Omental fat pad (tissue), 4 donors: ENCODE measurements at places on chromosomes 6 and 20. TPM values are rescaled to one million over a fixed set of nuclear protein-coding genes. Genes with fewer than 3 reads are reported as not detected.

GRCh38 chr6:101705866-101706265 is 312.4 kb downstream of the GRIK2 start:
- DNase-seq, result no peak

DNA sequence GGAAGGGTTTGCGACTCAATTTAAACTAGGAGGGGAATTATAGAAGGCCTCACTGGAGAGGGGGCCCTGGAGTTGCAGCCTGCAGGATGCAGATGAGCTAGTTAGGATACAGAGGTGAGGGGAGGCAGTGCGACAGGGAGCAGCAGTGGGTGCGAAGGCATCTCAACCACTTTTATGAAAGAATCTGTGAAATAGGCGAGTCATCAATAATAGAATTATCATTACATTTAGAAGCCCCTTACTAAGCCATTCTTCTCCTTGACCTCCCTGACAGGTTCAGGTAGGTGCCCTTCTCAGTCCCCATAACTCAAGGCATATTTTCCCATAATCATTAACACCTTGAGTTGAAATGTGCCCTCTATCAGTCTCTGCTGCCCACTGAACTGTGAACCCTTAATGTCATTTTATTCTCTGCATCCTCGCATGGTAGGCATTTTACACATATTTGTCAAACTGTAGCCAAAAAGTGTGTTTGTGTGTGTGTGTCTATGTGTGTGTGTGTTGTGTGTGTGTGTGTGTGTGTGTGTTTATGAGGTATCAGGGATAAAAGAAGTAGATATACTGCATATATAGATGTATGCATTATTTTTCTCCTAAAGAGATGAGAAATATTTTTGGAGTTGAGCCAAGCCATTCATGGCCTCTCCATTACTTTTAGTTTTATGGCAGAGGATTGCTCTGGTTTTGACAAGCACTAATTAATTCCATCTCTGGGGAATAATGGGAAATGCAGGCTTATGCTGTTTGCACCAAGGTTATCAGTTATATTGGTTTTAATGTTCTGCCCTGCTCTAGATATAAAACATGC is 898.8 kb downstream of the KIF16B start:
- DNase-seq, result no peak

DNA sequence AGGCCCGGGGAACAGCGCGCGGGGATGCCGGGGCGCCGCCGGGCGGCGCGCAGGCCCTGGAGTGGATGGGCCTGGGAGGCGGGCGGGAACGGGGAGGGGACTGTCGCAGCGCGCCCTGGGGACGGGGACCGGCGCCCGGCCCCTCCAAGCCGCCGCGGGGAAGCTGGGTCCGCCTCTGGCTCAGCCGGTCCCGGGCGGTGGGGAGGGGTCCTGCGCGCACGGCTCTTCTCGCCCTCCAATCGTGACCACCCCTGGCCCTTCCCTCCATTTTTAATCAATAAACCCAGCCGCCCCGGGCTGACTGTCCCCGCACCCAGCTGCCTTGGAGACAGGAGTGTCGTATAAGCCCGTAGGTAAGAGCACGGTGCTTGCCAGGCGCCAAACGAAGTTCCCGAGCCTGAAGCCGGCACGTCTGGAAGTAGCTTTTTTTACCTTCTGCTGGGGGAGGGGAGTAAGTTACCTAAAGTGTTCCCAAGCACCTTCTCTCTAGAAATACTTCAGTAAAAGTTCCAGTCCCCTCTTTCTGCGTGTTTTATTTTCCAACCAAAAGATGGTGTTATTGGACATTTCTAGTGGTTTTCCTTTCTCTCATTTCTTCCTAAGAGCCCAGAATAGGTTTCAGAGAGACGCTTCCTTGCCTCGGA is 780 bp upstream of the TAF4 start:
- peak; percentile 22 for DNase-seq

TSPO2 gene
- total RNA-seq, result not detected

LRFN2 gene
- total RNA-seq, result not detected

PHACTR1 gene
- total RNA-seq, result 16.7 TPM

GRCh38 chr6:16832721-16833120 is 71.5 kb upstream of the ATXN1 start:
- DNase-seq, result no peak

- no peak for DNase-seq
Observed at GRCh38 chr6:46347669-46348068, 143.6 kb downstream of the RCAN2 start.

ANGPT4 gene
- 5.4 TPM for total RNA-seq

- no peak for DNase-seq
Observed at GRCh38 chr6:113644861-113645575, 212.1 kb upstream of the MARCKS start.
